Mesenteric fat pad (tissue), 1 donor: ENCODE measurements at places on chromosomes 1 and 21.
A peak's percentile ranks its signal among the peaks of the same experiment; 100 is the strongest.

DNA sequence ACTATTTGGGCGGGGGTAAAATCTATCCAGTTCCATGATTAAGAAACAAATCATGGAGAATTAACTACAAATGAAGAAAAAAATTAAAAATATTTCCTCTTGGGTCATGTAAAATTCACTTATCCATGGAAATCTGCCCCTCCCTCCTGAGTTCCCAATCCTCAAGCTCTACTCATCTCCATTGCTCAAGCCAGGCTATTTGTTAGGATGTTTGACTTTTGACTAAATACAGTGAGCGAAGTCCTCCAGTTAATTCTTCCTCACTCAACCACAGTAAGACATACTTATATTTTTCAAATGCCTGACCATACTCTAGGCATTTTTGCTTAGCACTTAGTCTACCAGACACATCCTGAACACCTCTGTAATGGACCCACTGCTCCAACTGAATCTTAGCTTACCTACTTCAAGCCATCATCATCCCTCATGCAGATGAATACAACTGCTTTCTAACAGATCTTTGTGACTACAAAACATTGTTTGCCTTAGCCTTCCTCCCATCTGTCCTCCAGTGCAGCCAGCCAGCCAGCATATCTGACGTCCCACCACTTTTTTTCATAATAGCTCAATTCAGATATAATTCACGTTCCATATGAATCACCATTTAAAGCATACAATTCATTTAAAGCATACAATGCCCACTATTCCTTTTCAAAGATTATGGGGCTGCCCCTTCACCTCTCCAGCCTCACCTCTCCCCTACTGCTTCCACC lies 154.2 kb downstream of the RERE start:
- no peak for DNase-seq

- DNase-seq = no peak
These were observed 58.1 kb downstream of the HLCS start for GRCh38 chr21:36908260-36908908.

- no peak for DNase-seq
These were observed 33.5 kb downstream of the KCNC4 start for GRCh38 chr1:110243574-110243973.

- DNase-seq = no peak
These were observed 269.9 kb downstream of the NCAM2 start for GRCh38 chr21:21268061-21268471.

- DNase-seq = no peak
These were observed 922.4 kb upstream of the ADGRL4 start for GRCh38 chr1:79928901-79929300.

- no peak for DNase-seq
These were observed 756 bp downstream of the PHGDH start for GRCh38 chr1:119712342-119713038.

- peak; percentile 41 for DNase-seq
These were observed 15.6 kb upstream of the SRP9 start for GRCh38 chr1:225762002-225762441.

- DNase-seq = no peak
These were observed 169.5 kb upstream of the DPYD start for GRCh38 chr1:98090351-98090750.

DNA sequence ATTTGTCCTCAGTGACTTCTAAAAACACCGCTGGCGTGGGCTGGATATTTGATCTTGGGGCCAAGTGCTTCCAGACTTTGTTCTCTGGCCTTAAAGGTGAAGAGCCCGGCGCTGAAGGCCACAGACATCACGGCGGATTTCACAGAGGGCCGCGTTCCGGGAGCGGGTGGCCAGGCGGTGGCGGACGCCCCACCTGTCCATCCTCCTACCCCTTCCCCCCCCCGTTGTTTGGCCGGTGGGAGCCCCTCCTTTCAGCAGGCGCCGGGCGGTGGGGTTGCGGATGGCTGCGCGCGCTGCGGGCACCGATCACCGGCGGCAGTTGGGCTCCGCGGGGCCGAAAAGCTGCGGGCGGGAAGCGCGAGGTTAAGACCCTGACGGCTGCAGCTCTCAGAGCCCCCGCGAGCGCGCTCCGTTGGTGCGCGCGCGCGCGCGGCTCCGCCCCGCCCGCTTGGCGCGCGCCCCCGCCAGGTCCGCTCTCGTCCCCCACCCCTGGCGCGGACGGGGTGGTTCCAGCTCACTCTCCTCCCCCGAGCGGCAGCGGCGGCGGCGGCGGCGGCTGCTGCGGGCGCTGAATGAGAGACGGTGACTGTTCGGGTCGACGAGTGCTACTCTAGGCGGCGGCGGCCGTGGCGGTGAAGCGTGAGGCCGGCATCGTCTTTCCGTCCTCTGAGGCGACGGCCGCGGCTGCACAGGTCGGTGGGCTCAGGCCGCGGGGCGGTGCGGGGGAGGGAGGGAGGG lies at the start of gene RALGPS2:
Gene RALGPS2, plus strand, starts transcription at position 517 of the 738 bp plus-strand sequence. CDS start 51,521 bp downstream, outside the sequence.
- DNase-seq = no peak

- no peak for DNase-seq
These were observed 387.3 kb downstream of the RYR2 start for GRCh38 chr1:237429252-237429651.

DNA sequence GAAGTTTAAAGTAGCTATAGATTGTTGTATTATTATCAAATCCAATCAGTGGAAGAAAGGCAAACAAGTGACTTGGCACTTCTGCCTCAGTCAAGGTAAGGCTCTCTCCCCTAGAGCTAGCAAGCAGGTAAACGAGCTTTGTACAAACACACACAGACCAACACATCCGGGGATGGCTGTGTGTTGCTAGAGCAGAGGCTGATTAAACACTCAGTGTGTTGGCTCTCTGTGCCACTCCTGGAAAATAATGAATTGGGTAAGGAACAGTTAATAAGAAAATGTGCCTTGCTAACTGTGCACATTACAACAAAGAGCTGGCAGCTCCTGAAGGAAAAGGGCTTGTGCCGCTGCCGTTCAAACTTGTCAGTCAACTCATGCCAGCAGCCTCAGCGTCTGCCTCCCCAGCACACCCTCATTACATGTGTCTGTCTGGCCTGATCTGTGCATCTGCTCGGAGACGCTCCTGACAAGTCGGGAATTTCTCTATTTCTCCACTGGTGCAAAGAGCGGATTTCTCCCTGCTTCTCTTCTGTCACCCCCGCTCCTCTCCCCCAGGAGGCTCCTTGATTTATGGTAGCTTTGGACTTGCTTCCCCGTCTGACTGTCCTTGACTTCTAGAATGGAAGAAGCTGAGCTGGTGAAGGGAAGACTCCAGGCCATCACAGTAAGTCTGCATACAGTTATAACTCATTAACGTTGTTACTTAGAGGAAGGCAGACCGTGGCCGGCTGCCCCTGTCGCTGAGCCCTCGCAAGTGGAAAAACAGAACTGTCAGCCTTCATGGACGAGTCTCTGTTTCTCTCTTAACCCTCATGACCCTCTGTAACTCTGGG lies at the start of gene PALMD:
Gene PALMD, plus strand, starts transcription at position 415 of the 833 bp plus-strand sequence. Its CDS starts 205 bp downstream, at position 620.
- DNase-seq = no peak

DNA sequence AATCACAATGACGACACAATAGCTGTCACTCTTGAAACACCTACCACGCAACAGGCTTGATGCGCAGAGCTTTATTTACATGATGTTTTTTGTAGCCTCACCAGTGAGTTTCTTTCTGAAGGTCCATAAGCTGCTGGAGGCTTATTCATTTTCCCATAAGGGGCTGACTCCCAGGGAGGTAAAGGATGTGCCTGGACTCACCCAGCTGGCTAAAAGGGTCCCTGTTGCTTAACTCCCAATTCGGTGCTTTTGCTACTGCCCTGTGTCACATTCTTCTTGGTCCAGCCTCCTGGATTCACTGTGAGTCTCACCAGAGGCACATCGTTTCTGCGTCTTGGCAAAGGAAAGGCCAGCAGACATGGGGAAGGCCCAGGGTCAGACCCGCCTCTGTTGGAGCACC lies 44.6 kb upstream of the OLIG2 start:
- DNase-seq = no peak

DNA sequence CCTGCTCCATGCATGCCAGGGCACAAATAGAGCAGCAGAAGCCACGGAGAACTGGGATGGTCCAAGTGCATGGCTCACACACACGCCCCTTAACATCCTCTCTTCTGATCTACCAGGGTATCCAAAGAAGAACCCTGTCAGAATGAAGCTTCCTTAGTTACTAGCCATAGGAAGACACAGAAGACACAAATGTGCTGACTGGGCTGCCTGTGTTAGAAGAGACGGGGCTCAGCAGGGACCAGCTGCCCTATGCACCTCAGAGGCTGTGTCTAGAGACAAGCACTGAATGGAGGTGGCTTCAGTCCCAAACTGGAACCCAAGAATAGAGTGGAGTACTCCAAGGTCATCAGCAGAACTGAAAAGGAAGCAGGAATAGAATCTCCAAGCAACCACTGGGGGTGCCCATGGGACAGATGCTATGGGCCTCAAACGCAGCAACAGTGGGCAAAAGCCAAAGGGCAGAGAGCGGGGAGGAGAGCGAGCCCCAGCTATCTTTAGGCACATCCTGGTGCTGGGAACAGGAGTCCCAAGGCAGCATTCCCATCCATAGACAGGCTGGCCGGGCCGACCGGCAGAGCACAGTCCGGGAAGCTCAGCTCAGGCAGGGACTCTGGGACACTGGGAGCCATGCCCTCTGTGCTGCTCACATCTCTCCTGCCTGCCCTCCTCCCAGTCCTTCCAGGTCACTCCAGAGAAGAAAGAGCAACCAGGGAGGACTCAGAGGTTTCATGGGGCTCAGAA lies 9.5 kb downstream of the SLC6A9 start:
- DNase-seq = no peak

GRCh38 chr1:43602990-43603389 lies 47.0 kb upstream of the KDM4A start:
- DNase-seq = no peak

DNA sequence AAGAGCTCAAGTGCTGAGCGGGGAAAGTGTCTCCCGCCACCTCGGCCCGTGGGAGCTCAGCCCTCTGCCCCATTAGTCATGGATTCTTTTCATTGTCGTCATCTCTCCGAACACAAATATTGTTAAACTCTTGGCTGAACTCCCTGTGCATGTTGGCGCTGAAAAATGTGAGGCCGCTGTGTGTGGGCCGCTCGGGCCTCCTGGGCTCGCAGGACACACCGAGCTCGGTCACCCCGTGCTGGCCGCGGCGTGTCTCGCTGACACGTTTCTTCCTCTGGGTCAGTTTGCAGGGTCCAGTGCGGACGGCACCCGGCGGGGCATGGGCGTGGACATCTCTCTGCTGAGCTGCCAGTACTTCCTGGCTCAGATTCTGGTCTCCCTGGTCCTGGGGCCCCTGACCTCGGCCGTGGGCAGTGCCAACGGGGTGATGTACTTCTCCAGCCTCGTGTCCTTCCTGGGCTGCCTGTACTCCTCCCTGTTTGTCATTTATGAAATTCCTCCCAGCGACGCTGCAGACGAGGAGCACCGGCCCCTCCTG lies 25.6 kb downstream of the SLC45A1 start:
- DNase-seq = no peak

- no peak for DNase-seq
These were observed 851 bp downstream of the TCP10L start for GRCh38 chr21:32584472-32584871.

DNA sequence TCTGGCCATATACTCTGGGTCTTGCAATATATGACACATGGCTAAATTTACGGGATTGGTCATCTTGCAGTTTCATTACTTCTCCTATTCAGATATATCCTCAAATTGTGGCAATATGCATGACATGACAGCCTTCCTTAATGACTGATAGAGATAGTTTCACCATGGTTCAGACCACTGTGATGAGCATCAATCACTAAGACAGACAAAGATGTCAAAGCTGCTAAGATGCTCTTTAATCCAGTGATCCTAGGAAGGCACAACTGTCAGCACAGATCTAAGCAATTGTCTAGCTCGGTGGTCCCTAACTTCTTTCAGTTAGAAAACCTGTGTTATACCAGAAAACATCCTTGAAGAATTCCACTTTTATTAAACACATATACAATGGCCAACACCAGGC lies 70.9 kb upstream of the ADGRL2 start:
- no peak for DNase-seq

DNA sequence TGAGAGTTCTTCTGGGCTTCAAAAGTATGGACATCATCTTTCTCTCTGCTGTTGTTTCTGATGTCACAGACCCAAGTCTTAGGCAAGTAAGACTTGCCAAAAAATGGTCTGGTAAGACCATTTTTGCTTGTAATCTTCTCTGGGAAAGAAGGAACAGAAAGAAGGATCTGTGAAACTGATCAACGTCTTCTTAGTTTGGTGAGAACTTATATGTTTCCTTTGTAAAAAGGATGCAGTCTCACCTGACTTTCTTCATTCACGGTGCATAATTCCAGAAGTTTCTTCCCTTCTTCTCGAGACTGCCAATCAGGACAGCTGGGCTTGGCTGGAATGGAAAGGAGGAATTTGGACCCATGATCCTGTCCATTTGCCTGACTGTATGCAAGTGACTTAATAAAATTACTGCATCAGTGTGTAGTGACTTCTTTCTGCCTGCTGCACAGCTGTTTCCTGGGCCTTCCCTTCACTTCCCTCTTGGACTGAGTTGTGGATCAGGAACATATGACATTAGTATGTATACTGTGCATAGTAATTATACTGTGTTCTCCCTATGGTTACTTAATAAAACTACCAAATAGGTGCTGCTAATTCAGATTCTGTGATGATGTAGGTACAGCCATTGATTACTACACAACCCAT lies 7.6 kb upstream of the DENND1B start:
- DNase-seq = no peak

DNA sequence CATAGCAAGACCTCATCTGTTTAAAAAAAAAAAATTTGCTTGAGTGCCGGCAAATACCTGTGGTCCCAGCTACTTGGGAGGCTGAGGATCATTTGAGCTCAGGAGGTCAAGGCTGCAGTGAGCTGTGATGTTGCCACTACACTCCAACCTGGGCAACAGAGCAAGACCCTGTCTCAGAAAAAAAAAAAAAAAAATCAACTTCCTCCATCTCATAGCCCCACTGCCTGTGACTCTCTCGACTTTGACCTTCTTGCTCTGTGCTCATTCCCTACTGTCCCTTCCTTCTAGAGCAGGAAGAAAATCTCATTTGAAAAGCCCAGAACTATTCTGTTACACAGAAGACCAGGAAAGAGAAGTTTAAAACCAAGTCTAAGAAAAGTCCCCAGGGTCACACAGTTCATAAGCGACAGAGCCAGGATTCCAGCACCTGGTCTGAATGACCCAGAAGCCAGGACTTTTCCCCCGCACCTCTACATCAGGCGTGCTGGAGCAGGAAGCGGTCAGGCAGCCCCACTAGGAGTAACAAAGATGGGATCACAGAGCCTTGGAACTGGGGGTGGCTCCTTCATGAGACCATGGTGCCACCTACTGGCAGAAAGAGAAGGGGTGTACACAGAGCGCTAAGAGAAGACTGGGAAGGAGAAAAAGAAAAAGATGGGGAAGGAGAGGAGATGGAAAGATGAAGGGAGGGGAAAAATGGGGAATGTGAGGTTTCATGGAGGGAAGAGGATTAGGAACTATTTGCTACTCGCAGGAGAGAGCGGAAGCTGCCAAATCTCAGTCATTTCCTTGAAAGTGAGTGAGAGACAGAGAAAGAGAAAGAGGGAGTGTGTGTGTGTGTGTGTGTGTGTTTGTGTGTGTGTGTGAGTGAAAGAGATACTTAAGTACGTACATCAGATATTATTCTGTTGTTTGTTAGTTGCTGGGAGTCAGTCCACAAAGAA lies 3.1 kb upstream of the P3R3URF start:
- no peak for DNase-seq

DNA sequence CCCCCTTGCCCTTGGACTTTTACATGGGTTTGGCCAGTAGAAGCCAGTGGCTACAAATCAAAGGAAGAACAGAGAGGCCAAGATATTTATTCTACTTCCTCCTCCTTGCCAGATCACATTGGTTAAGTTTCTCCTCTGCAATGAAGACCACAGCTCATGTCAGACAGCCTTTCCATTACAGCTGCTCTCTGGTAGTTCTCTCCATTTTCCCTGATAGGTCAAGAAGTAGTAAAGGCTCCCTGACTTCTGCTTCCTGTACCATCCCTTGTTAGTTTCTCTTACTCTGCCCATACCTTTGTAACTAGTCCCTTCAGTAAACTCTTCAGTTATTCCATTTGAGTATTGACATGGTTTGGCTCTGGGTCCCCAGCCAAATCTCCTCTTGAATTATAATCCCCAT lies 27.8 kb downstream of the NME7 start:
- DNase-seq = no peak
